ENCODE measurements at places on chromosomes 1 and 21. TPM values are rescaled to one million over a fixed set of nuclear protein-coding genes. Genes with fewer than 3 reads are reported as not detected.

Gene PRKACB
- 33.0 TPM for total RNA-seq

DNA sequence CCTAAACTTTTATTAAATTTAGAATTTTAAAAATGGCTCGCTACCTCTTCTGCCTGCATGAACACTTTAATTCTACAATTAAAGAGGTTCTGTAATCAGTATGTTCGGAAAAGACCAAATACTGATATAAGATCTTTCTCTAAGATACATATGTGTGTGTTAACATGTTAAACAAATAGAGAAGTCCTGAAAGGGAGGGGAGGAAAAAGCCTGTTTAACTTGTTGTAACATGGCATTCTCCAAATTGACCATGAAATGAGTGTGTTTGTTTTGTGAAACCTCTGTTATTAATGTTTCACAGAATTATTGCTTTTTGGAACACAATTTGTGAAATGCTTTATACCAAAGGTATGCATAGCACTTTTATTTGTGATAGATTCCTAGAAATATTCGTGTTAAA, 77.0 kb downstream of the MARK1 start:
- no peaks in the 10 kb centered on the region for H3K4me1 ChIP-seq
- no peaks in the 10 kb centered on the region for H3K27me3 ChIP-seq
- no peak overlapping the region for H3K4me3 ChIP-seq
- no peak overlapping the region for H3K27ac ChIP-seq
- no peaks in the 10 kb centered on the region for H3K36me3 ChIP-seq
- no peak for DNase-seq

Gene POLR3GL
- total RNA-seq: 23.7 TPM

- DNase-seq: no peak
- no peak overlapping the region for H3K4me3 ChIP-seq
- H3K27me3 ChIP-seq: peaks cover 23% of the 10 kb centered on the region
- H3K4me1 ChIP-seq: peaks cover 10% of the 10 kb centered on the region
- no peak overlapping the region for H3K27ac ChIP-seq
These were observed 23.9 kb downstream of the WDR64 start for GRCh38 chr1:241675983-241676382.

Gene SNRPE
- 149 TPM for total RNA-seq

DNA sequence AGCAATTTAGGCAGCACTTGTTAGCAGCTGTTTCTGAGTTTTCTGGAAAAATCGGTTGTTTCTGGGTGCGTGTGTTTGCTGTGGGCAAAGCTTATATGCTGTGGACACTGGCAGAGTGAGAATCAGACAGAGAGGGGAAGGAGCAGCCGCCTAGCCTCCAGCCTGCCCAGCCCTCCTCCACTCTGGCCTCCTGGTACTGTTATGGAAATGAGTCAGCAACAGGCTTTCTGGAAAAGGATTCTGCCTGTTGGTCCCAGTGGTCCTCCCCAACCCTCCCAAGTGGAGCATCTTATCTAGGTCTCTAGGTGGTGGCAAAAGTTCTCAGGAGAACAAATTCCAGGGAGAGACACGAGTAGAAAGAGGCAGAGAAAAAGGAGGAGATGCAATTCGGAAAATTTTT, 42.2 kb upstream of the GOLT1A start:
- no peaks in the 10 kb centered on the region for H3K36me3 ChIP-seq
- no peak overlapping the region for H3K27ac ChIP-seq
- H3K4me1 ChIP-seq: no peaks in the 10 kb centered on the region
- no peak for DNase-seq
- no peak overlapping the region for H3K4me3 ChIP-seq

DNA sequence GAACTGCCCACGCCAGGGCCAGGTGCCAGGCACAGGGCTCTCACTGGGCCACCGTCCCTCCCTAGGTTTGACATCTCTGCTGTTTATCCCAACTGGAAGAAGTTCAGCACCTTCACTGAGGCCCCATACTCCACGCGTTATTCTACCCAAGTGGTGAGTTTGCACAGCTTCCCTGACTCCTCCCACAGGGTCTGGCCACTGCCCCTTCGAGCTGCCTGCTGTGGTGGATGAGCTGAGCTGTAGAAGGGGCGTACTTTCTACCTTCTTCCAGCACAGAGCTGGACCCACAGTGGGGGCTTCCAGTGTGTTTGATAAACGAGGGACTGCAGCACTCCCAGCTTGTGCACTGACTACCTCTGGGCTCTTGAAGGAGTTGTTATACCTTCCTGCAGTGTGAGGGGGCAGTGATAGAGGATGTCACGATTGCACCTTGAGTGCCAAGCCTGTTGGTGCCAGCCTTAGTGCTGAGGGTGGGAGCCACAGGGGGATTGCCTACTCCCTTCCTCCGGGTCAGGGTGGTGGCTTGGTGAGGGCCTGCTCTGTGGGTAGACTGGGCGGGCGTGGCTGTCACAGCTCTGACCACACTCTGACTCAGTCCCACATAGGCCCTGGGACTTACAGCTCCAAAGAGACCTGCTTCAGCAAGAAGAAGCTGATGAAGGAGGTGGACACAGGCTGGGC, 5.9 kb upstream of the TTC22 start:
- no peak overlapping the region for H3K27ac ChIP-seq
- H3K36me3 ChIP-seq: no peaks in the 10 kb centered on the region
- DNase-seq: no peak
- no peak overlapping the region for H3K4me3 ChIP-seq
- H3K27me3 ChIP-seq: no peaks in the 10 kb centered on the region
- no peaks in the 10 kb centered on the region for H3K4me1 ChIP-seq

- no peaks in the 10 kb centered on the region for H3K36me3 ChIP-seq
- no peak overlapping the region for H3K27ac ChIP-seq
- H3K4me1 ChIP-seq: peaks cover 6% of the 10 kb centered on the region
- peaks cover 20% of the 10 kb centered on the region for H3K27me3 ChIP-seq
- DNase-seq: no peak
- H3K4me3 ChIP-seq: no peak overlapping the region
These were observed 22.8 kb upstream of the ZNF697 start for GRCh38 chr1:119670898-119671297.

Gene CACNA1S
- not detected for total RNA-seq

DNA sequence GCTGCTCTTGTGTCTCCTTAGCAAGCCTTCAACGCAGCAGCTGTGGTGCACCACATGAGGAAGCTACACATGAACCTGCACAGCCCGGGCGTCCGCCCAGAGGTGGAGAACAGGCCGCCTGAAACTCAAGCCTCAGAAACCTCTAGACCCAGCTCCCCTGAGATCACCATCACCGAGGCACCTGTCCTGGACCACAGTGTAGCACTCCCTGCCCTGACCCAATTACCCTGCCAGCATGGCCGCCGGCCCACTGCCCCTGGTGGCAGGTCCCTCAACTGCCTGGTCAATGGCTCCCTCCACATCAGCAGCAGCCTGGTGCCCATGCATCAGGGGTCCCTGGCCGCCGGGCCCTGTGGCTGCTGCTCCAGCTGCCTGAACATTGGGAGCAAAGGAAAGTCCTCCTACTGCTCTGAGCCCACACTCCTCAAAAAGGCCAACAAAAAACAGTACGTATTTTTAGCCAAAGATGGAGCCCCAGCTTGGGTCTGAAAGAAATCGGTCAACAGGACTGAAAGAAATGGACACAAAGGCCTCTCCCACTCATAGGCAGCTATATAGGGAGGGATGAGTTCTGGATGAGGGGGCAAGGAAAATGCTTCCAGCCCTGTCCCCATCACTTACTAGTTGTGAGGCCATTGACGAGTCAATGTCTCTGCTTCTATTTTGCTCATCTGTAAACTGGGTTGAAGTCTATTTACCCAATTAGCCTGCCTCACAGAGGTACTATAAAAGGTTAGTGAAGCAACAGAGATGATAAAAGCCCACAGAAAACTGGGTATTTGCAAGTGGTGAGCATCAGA, 28.5 kb downstream of the CAMK1G start:
- no peak overlapping the region for H3K27ac ChIP-seq
- no peak for DNase-seq
- H3K36me3 ChIP-seq: no peaks in the 10 kb centered on the region
- peaks cover 7% of the 10 kb centered on the region for H3K27me3 ChIP-seq

DNA sequence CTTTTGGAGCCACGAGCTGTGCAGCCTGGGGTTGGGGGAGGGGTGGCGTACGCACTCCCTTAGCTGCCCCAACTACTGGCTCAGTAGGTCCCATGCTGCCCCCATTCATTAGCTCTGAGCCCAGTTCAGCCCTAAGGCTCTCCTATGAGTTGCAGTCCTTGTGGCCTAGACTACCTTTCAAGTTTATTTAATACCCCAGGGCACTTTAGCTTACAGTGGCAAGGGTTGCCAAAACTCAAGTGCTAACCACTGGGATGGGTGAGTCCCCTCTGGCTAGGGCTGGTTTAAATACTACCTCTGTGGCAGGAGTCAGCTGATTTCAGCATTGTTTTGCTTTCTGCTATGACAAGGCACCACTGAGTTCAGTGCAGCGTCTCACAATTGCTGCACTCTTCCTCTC, 118.2 kb downstream of the ODF2L start:
- peaks cover 2% of the 10 kb centered on the region for H3K27me3 ChIP-seq
- no peaks in the 10 kb centered on the region for H3K4me1 ChIP-seq
- no peaks in the 10 kb centered on the region for H3K36me3 ChIP-seq
- H3K4me3 ChIP-seq: no peak overlapping the region

- peaks cover 30% of the 10 kb centered on the region for H3K4me1 ChIP-seq
- H3K27me3 ChIP-seq: no peaks in the 10 kb centered on the region
- peak overlapping the region; percentile 33 for H3K27ac ChIP-seq
- no peak overlapping the region for H3K4me3 ChIP-seq
These were observed 442.1 kb downstream of the PTBP2 start for GRCh38 chr1:97163591-97164275.

GRCh38 chr1:13677896-13678295, 22.1 kb upstream of the PRDM2 start:
- H3K27ac ChIP-seq: no peak overlapping the region
- no peaks in the 10 kb centered on the region for H3K36me3 ChIP-seq
- H3K27me3 ChIP-seq: no peaks in the 10 kb centered on the region
- DNase-seq: no peak
- H3K4me3 ChIP-seq: no peak overlapping the region

DNA sequence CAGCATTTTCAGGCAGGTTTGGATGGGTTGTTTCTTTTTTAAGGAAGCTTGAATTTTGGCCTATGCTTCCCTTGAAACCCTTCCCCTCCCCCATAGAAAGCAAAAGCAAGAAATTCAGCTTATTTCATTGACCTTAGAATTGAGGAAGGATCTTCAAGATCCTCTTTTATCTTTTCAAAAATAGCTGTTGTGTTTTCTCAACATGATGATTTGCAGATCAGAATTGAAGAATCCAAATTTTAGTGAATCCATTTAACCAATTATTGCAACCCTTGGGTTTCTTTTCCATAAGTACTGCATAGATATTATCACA, 73.7 kb downstream of the LRRC8C start:
- H3K27ac ChIP-seq: peak overlapping the region; percentile 78
- peak overlapping the region; percentile 51 for H3K4me3 ChIP-seq
- H3K4me1 ChIP-seq: peaks cover 40% of the 10 kb centered on the region

GRCh38 chr1:997993-998744, 1.7 kb downstream of the HES4 start:
- no peaks in the 10 kb centered on the region for H3K36me3 ChIP-seq
- no peak overlapping the region for H3K27ac ChIP-seq
- no peak for DNase-seq
- H3K4me3 ChIP-seq: no peak overlapping the region
- peaks cover 15% of the 10 kb centered on the region for H3K4me1 ChIP-seq
- peaks cover 26% of the 10 kb centered on the region for H3K27me3 ChIP-seq

DNA sequence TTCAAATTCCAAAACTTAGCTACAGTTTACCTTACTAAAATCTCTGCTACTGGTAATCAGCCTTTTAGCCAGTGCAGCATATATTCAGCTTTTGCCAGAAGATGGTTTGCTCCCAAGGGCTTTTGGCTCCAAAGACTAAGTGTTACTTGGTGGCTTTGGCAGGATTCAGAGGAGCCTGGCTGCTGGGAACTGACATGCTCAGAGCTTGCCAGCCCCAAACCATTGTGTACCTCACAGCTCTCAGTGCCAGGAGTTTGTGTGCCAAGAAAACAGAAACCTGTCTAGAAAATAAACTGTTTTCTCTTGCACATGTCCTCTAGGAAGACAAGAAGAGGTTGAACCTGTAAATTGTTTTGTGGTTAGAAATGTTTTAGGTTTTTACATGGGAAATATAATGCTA, 315.9 kb downstream of the ST6GALNAC3 start:
- H3K4me3 ChIP-seq: no peak overlapping the region
- no peaks in the 10 kb centered on the region for H3K36me3 ChIP-seq
- no peaks in the 10 kb centered on the region for H3K27me3 ChIP-seq

Gene PRKAA2
- not detected for total RNA-seq

Gene ZNF648
- not detected for total RNA-seq

GRCh38 chr21:40751221-40751620, 95.7 kb downstream of the DSCAM start:
- no peaks in the 10 kb centered on the region for H3K36me3 ChIP-seq
- no peak overlapping the region for H3K4me3 ChIP-seq
- H3K27me3 ChIP-seq: no peaks in the 10 kb centered on the region
- H3K4me1 ChIP-seq: no peaks in the 10 kb centered on the region
- H3K27ac ChIP-seq: no peak overlapping the region

- no peaks in the 10 kb centered on the region for H3K27me3 ChIP-seq
- no peak overlapping the region for H3K4me3 ChIP-seq
- no peaks in the 10 kb centered on the region for H3K36me3 ChIP-seq
- no peak for DNase-seq
- peak overlapping the region; percentile 46 for H3K27ac ChIP-seq
These were observed 15.2 kb upstream of the RCAN3 start for GRCh38 chr1:24487455-24487854.

DNA sequence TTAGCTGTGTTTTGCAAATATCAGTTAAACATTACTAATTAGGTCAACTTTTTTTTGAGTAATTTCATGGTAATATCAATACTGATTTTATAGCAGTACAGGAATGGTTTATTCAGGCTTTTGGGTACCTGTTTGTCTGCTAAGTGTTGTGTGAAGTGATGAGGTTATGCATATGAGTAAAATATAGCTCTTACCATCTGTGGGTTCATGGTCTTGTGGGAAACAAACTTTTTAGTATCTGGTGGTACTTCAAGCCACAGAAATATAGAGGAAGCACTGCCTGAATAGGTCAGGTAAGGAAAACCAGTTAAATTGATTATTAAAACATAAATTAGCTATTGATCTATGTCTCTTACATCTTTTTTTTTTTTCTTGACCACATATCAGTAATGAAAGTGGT, 113.9 kb downstream of the RABGAP1L start:
- DNase-seq: no peak
- peaks cover 58% of the 10 kb centered on the region for H3K4me1 ChIP-seq
- no peak overlapping the region for H3K27ac ChIP-seq
- H3K27me3 ChIP-seq: no peaks in the 10 kb centered on the region

Gene PODN
- total RNA-seq: not detected

GRCh38 chr1:106798991-106799390, 257.5 kb upstream of the PRMT6 start:
- no peaks in the 10 kb centered on the region for H3K27me3 ChIP-seq
- no peaks in the 10 kb centered on the region for H3K4me1 ChIP-seq
- no peaks in the 10 kb centered on the region for H3K36me3 ChIP-seq
- H3K27ac ChIP-seq: no peak overlapping the region

Measured in activated B cell treated with CpG ODN at 0.5 μM for 24 hours (primary cell).